ENCODE measurements at places on chromosomes 3 and 15.

DNA sequence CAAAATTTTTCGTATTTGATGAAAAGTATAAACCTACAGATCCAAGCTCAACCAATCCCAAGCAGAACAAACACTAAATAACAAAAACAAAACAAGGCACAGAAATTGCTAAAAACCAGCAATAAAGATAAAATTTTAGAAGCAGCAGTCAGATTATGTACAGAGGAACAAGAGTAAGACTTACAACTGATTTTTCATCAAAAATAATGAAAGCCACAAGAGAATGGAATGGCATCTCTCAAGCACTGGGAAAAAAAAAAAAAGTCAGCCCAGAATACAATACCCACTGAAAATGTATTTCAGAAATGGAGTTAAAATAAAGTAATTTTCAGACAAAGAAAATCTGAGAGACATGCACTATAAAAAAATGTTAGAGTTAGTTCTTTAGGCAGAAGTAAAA is 27.0 kb downstream of the GPR156 start:
- DNase-seq, result no peak

- no peak for DNase-seq
Measured at GRCh38 chr15:77623755-77624524, 8.8 kb downstream of the LINGO1 start.

- no peak for DNase-seq
Measured at GRCh38 chr3:104536715-104537114, 830.0 kb upstream of the ALCAM start.

GRCh38 chr3:168044049-168044448 is 51.7 kb downstream of the GOLIM4 start:
- DNase-seq, result no peak

- DNase-seq, result no peak
Measured at GRCh38 chr3:170852324-170852723, 17.7 kb downstream of the RPL22L1 start.

DNA sequence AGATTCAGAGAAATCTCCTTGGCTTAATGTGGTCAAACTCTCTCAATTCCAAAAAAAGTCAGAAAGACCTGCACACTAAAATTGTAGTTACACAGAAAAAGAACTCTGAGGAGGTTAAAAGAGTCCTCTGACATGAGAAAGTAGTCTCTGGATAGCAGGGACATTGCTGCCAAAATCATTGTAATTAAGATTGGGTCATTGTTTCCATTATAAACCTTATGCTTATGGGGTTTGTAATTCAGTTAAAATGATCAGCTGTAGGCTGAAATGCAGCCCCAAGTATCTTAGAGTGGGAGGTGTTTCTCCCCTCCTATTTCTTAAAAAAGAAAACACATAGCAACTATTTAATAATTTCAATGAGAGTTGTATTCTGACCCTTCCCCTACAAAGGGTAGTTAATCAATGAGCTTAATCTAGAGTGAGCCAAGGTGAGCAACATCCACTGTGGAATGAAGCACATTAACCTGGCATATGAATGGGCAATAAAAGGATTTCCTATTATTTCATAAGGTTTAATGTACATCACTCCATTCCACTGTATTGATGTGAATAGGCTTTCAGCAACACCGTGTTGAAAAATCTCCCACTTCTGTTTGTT is 406.9 kb downstream of the TIGIT start:
- DNase-seq, result no peak
